ENCODE measurements at places on chromosomes 5 and 9.

- DNase-seq, result no peak
These were observed 13.3 kb upstream of the RNF130 start for GRCh38 chr5:180084638-180085561.

GRCh38 chr9:133727277-133727875, 10.8 kb downstream of the SARDH start:
- DNase-seq, result no peak

- peak; percentile 49 for DNase-seq
These were observed 6.8 kb upstream of the ANKRD33B start for GRCh38 chr5:10556893-10557746.

- DNase-seq, result no peak
These were observed 949 bp downstream of the SERINC5 start for GRCh38 chr5:80254767-80255430.

Measured in fibroblast of skin of back (primary cell).